ENCODE measurements at places on chromosomes 6 and 20.

DNA sequence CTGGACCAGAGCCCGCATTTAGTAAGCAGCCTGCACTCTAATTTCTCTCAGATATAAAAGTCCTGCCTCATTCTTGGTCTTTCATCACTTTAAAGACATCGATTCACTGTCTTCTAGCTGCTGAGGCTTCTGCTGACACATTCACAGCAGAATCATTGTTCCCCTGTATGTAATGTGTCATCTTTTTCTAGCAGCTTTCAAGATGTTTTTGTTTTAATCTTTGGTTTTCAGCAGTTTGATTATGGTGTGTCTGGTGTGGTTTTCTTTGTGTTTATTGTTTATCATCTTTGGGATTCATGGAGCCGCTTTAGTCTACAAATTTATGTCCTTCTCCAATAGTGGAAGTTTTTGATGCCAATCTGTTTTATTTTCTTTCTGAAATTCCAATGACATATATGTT lies 157.3 kb upstream of the STMND1 start:
- no peak for DNase-seq

GRCh38 chr20:59446376-59446775 lies 146.0 kb downstream of the EDN3 start:
- DNase-seq, result no peak

- no peak for DNase-seq
Observed at GRCh38 chr6:69337311-69337710, 459.5 kb downstream of the LMBRD1 start.

DNA sequence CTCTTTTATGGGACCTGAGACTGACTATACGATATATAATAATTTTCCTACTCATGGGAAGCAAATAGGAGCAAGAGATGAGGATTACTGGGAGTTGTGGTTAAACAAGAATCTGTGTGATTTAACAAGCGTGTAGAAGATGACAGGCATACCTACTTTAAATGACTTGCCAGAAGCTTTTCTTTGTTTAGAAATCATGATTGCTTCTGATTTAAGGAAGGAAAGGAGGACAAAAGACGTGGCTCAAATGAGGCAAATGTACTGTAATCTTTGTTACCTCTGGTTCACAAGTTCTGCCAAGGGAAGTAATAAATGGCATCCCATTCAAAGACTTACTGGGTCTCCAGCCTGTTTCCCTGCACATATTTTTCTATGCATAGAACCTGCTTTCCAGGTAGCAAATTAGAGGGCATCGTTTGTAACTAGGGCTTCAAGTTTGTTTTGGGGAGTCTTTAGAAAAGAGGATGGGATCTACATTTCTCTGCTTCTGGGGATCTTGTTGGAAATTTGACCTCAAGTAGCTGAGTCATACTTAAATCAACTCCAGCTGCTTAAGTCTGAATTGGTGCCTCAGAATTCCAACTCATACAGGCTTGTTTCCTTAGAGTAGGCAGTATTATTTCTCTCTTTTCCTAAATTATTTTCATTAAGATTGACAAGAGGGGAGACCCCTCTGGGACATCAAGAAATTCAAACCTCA lies 2.9 kb upstream of the TRMT11 start:
- DNase-seq, result no peak

- DNase-seq, result no peak
Observed at GRCh38 chr20:51938559-51939258, 136.4 kb upstream of the SALL4 start.

DNA sequence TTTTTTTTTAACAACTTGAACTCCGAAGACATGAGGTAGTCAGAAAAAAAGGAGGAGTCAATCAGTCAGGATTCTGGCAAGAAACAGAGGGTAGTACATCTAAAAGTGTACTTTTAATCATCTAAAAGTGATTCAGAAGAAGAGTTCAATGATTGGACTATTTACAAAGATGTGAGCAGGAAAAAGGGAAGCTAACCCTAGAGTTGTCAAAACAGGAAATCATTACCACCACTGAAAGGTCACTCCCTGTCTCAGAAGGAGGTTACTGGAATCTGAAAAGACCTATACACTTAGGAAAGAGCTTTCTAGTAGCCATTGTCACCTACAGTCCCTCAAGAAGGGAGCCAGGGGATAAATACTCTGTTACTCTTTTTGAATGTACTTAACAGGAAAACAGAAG lies 16.7 kb upstream of the LMBRD1 start:
- no peak for DNase-seq

GRCh38 chr6:105748737-105749161 lies 337.4 kb upstream of the PRDM1 start:
- no peak for DNase-seq

DNA sequence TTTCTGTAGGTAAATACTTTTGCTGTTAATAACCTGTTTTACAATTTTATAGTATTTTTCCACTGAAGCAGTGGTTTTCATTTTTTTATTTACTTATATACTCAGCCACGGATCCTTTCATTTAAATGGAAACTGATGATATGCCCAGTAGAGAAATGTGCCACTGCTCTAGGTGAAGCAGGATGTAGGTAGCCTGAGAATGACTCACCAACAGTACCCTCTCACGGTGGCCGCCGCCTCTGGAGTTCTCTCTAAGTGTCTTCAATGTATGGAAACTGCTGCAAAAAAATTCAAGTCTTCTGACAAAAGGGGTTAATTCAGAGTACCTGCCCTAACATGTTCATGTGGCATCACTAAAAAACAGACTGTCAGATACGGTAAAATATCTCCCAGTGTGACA lies 6.4 kb downstream of the EYA4 start:
- no peak for DNase-seq

DNA sequence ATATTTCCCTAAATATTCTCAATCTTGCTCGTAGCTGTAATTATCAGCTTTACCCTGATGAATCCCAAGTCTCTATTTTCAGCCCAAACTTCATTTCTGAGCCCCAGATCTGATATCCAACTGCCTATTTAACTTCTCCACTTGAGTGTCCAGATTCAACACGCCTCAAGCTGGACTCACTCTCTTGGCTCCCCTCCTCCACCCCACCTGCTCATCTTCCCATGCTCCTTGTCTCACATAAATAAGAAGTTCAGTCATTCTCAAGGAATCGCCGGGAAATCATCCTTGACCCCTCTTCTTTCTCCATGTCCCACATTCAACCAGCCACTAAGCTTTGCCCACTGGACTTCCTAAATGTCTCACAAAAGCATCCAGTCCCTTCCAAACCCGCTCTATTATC lies 89.9 kb upstream of the STMND1 start:
- DNase-seq, result no peak

GRCh38 chr20:4043796-4044195 lies 28.4 kb upstream of the RNF24 start:
- no peak for DNase-seq

- no peak for DNase-seq
Observed at GRCh38 chr6:17200395-17200794, 80.8 kb upstream of the RBM24 start.

GRCh38 chr6:33143113-33143770 lies 49.0 kb downstream of the COL11A2 start:
- DNase-seq, result no peak

GRCh38 chr20:44354979-44355497 lies 461 bp upstream of the HNF4A start:
- no peak for DNase-seq

Data from stimulated activated CD4-positive, alpha-beta T cell treated with anti-CD3 and anti-CD28 coated beads, TNF-alpha, amount 100 ng/mL, for 1 hour (primary cell).